ENCODE measurements at places on chromosomes 1 and 21.

DNA sequence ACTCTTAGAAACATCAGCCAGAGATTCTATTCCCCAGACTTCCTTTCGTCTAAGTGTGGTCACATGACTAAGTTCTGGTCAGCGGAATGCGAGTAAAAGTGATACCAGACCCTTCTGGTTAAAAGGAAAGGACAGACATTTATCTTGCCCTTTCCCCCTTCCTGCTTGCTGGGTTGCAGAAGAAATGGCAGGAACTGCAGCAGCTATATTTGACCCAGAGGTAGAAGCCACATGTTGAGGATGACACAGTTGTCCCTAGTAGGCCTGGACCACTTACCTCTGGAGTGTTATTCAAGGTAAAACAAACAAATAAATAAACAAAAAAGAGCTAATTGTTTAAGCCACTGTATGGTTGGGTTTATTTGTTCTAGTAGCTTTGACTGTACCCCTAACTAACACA is 73.3 kb downstream of the TAS1R2 start:
- no peak for DNase-seq

DNA sequence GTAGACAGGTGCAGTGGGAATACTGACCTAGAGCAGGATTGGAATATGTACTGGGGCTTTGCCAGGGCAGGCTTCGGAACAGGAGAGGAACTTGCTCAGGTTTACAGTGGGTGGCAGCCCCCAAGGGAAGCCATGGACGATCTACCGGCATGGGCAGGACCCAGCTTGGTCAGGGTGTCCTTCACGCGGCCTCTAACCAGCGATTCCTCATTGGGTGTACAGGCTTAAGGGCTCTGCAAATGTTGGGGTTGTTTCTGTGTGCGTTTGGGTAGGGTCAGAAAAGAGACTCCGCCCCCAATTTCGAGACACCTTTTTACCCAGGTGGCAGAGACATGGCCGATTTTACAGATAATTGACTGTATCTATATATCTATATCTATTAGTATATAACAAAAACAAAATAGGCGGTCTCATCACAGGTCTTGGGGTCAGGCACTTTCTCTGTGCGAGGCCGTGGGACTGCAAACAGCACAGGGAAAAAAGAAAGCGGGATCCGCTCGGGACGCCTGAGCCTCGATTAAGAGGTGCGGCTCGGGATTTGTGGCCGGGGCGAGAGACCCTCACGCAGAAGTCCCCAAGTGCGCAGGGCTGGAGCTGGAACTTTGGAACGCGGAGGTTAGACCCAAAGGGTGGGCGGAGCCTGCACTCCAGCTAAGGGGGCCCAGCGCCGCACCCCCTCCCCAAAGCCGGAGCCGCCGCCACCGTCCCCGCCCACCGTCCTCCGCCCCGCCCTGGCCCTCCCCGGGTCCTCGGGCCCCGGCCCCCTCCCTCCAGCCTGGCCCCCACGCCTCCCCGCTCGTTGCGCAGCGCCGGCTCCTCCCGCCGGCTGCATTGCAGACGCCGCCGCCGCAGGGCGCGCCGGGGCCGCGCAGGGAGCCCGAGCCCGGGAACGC is 67.5 kb upstream of the VAMP3 start:
- DNase-seq, result peak; percentile 26

DNA sequence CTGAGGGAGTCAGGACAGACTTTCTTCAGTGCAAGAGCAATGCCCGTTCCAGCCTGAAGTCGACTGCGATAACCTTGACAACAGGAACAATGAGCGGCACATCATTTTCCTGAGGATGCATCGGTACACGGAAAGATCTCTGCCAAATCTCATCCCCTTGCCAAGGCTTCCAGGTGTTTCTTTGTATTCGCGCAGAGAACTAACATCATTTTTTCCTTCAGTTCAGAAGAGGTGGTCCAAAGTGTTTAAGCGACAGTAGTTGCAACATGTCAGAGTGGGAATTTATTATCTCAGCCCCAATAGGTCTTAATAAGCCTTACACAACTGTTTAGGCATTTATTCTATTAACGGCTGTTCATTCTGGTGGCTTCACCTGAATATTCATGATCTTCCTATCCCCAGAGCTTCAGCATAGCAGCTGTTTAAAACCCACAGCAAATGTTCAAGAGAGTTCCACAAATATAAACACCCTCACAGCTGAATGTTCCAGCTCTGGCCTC is 129.7 kb upstream of the NFIA start:
- DNase-seq, result no peak

DNA sequence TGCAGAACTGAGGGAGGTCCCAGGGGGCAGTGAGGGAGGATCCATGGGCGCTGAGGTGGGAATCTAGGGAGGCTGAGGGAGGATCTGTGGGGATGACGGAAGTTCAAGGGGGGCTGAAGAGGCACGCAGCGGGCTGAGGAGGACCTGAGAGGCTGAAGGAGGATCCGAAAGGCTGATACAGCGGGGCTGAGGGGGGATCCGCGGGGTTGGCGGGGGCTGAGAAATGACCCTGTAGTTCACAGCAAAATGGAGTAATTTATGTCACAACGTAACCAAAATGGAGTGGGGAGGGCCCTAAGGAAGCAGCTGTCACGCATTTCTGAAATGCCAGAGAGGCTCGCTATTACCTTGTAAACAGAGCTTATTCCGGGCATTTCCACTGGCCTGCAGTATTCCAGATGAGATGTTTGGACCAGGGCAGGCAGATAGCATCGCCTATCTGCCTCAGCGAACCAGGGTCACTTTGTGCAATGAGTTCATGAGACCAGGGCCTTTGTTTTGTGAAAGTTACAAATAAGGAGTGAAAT is 926 bp upstream of the MRPL55 start:
- no peak for DNase-seq

GRCh38 chr1:8980656-8981055 is 35.0 kb downstream of the CA6 start:
- no peak for DNase-seq

- DNase-seq, result no peak
Observed at GRCh38 chr1:228211531-228212414, 3.9 kb downstream of the OBSCN start.

DNA sequence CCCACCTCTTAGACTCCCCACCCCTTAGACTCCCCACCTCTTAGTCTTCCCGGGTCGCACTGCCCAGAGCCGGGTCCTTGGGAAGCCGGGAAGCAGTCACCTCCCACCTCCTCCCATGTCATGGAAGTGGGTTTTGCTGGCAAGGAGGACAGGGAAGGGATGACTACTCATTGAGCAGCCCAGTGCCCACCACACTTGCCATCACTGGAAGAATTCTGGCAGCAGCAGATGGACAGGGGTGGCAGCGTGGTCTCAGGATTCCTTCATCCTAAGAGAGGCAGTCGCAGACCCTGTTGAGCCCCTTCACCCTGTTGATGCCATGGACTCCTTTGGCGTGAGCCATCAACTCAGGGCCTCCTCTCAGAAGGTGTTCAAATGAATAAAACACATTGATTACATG is 140.8 kb downstream of the PGBD5 start:
- no peak for DNase-seq

GRCh38 chr1:34199927-34200326 is 23.2 kb downstream of the C1orf94 start:
- no peak for DNase-seq

- DNase-seq, result no peak
Observed at GRCh38 chr1:56533621-56534020, 45.7 kb downstream of the PLPP3 start.

DNA sequence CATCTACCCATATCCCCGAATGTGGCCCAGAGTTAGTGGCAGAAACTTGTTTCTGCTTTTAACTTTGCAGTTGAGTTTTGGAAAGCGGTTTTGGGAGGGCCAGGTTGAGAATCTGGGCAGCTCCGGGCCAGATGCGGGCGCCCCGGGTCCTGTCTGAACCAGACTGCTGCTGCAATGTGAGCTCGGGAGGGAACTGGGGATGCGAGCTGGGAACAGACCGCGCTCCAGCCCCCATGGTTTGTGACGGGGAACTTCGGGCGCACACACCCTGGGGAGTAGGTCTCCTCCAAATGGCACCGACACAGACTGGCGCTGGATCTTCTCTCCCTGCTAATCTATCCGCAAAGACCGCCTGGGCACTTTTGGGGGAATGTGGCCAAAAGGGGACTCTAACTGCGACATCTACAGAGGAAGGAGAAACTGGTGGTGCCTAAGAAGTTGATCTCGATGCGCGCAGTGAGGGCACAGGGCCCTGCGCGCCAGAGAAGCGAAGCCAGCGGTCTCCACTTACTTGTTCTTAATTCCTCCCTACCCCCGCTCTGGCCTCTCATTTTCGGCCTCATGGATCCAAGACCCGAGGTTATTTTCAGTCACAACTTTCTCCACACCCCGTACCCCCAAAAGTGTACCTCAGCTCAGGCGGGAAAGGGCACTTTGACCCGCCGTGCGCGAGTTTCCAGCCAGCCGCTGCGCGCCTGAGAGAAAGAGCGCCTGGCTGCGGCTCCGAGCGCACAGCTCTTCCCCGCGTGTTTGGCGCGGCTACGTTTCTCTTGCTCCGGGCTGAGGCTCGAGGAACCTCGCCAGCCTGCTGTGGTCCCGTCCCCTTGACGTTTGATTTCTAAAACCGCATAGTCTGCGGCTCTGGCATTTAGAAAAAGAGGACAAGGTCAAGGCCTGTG is 411.0 kb upstream of the ESRRG start:
- no peak for DNase-seq

All from stimulated activated CD4-positive, alpha-beta T cell treated with anti-CD3 and anti-CD28 coated beads, Interleukin-4, amount 100 ng/mL, for 1 hour (primary cell).